ENCODE measurements at places on chromosomes 6 and 20. TPM values are rescaled to one million over a fixed set of nuclear protein-coding genes. Genes with fewer than 3 reads are reported as not detected.

Gene MRPS10
- 35.9 TPM for total RNA-seq

Gene PROCR
- total RNA-seq = 0.41 TPM

Gene MCHR2
- total RNA-seq = not detected

Gene HLA-DQB2
- 1.5 TPM for total RNA-seq

Gene SLC22A7
- not detected for total RNA-seq

Gene EBF4
- 3.3 TPM for total RNA-seq

Gene PTGIS
- total RNA-seq = 23.7 TPM

Gene RSPO3
- not detected for total RNA-seq

Data from T-helper 2 cell treated with Interferon-gamma antibody and Interleukin-4, amounts not matched to agents 100 ng/mL and 5 ng/mL, for 36 hours (primary cell).